ENCODE measurements at places on chromosomes 11 and 22.

- peak; percentile 85 for DNase-seq
These were observed 669 bp downstream of the CDC42EP2 start for GRCh38 chr11:65315204-65315865.

DNA sequence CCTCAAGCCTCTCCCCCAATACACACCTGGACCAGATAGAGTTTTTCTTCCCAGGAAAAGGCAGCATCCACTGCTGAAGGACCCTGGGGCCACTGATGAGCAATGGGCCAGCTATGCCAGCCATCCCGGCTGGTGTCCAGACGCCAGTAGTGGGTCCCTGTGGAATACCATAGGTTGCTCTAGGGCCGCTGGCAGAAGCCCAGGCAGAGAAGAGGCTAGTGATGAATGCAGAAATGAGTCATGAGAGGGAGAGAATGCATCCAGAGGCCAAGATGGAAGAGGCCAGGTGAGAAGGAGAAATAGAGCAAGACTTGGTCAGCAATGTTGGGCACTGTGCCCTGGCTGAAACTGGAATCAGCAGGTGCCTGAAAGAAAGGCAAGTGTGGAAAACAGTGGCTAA is 8.9 kb downstream of the HPX start:
- no peak for DNase-seq

DNA sequence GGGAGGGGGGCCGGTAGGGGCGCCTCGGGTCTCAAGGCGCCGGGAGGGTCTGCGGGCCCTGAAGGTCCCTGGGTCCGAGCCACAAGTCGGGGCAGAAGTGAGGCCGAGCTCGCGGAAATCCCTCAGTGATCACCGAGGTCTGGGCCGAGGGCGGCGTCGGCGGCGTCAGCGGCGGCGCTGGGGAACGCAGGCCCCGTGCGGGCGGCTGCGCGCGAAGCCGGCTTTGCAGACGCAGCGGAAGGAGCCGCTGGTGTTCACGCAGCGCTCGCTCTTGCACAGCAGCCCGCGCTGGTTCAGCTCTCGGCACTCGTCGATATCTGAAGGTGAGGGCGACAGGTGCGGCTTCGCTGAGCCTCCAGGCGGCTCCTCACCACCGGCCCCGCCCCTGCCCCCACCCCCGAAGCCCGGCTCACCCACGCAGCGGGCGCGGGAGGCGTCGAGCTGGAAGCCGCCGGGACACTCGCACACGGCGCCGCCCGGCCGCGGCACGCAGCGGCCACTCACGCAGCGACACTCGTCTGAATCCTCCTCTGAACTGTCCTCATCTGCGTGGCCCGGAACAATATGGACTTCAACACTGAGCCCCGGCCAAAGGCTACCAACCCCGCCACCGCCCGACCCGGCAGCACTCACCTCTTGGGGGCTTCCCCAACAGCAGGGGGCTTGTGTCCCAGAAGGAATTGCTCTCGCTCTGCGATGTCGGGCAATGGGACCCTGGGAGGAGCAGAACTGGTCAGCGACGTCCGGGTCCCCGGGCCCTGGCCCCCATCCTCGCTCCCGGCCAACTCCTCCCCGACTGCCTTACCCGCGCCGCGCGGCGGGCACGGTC is 14.2 kb downstream of the SCYL1 start:
- DNase-seq, result no peak

DNA sequence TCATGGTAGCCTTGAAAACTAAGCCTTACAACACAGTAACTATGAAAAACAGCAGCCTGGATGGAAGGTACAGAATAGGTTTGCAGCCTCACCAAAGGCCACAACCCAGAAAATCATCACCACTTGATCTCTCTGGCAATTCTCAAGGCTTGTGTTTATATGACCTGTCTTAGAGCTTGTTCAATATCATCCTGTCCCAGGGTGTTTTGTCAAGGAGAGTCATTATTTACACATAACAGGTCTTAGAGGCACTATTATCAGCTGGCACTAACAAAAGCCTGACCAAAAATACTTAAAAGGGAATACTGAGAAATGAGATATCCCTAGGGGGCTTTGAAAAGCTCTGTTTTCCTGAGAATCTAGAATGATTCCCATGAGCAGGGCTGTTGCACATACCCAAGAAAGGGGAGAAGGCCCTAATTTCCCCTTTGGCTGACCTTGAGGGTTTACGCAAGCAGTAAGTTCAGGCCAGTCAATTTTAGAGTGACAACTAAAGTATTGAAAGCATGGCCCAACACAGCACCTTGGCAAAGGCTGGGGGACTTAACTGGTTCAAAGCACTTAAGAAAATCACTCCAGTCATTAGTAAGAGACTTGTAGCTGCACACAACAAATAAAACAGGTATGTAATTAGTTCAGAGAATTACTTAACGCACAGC is 7.9 kb downstream of the SC5D start:
- DNase-seq, result no peak

- DNase-seq, result no peak
These were observed at the start of gene MYO18B for GRCh38 chr22:25741692-25742626. Gene MYO18B, plus strand, starts transcription at chr22:25742188. Its CDS starts 18,905 bp downstream, at chr22:25761093.

- no peak for DNase-seq
These were observed 151.4 kb downstream of the BLID start for GRCh38 chr11:121964591-121964990.

DNA sequence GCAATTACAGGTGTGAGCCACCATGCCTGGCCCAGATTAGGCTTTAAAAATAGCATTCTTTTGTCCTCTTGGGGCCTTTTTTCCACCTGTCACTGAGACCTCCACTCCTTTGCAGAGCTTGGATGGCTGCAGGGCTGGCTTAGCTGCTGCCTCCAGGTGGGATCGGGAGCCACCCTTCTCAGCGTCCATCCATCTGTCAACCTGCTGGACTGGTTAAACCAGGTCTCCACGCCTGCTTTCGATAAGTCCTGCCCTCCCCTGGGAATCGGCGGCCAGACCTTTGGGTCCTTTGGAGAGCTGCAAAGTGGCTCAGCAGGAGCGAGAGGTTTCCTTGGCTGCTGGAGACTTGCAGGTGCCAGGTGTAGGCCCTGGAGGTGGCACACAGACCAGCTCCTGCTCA is 23.4 kb upstream of the GRAMD4 start:
- peak; percentile 93 for DNase-seq

GRCh38 chr11:9797300-9797699 is 133.4 kb downstream of the SWAP70 start:
- no peak for DNase-seq

Data from transverse colon (tissue), 4 donors.